Activated CD8-positive, alpha-beta memory T cell treated with anti-CD3 and anti-CD28 coated beads for 48 hours (primary cell): ENCODE measurements at places on chromosomes 7 and 10.

- DNase-seq: no peak
These were observed 53.1 kb upstream of the AUTS2 start for GRCh38 chr7:69545175-69545574.

DNA sequence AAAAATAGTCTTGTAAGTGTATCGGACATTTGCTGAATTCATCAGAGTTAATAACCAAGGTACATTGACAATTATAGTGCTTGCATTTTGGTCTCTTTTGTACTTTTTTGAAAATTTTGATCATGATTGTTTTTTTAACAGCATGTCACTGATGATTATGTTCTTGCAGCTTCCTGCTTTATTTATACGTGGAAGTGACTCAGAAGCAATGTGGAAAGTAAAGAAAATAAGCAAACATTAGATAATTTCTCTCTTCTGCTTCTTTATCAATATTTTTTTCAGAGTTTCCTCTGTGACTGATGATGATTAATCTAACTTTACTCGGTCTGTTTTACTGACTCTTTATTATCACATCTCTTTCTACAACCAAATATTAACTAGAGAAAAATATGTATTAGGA is 1351.9 kb downstream of the REEP3 start:
- no peak for DNase-seq

GRCh38 chr7:155832581-155832981 is 20.3 kb upstream of the SHH start:
- DNase-seq: no peak

DNA sequence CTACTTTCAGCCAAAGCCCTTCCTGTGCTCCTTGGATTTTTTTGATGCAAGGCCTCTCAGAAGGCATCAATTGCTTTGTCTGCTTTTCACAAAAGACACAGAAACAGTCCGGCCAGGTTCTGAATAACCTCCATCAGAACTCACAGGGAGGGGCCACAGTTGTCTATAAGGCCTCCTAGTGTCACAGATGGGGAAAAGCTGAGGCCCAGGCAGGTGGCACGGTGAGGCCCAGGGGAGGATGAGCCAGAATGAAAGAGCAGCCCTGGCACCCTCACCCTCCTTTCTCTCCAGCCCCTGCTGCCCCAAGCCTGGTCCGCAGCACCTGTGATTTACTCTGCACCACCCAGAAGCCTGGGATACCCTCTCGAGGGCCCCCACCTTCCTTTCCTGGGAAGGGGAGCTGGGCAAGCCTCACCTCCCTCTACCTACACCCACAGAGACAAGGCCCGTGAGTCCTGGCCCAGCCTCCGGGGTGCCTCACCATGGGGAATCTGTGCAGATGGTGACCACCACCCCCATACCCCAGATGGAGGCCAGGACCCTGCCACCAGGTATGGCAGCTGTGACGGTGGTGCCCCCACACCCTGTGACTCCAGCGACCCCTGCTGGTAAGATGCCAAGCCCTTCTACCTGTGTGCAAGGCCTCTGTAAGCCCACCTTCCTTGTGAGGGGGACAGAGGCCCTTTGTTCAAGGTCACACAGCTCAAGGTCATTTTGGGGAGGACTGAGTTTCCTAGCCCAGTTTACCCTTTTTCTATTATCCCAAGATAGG is 26.2 kb upstream of the ZNF467 start:
- DNase-seq: no peak

DNA sequence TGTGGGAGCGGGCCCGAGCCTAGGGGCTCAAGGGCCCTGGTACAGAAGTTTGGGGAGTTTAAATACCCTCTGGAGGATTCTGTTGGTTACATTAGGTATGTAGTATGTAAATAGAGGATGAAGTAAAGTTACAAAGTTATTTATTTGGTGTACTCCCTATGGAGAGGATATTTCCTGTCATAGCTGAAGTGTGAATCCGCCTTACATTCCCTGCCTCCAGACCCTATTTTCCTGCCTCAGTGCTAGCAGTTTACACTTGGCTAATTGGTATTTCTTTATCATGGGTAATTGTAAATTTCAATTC is 60.6 kb upstream of the KLF14 start:
- no peak for DNase-seq

GRCh38 chr10:76711222-76711997 is 926.2 kb downstream of the KCNMA1 start:
- no peak for DNase-seq
